ENCODE measurements at places on chromosomes 5 and 9.

DNA sequence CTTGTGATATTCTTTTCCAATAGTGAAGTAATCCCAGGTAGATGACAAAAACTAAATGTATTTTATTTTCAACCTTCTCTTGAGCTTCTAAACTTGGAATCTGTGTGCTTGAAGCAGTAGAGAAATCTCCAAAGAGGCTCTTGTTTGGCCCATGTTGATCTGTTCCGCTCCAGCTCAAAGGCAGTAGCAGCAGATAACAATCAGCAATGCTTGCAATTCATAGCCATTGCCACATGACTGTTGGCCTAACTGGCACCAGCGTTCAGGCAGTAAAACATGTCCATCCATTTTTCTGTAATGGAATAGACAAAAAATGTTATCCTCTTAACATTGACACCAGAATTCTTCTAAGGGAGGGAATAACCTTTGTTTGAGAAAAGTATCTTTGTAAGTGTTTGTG, 270.7 kb upstream of the MSX2 start:
- DNase-seq, result no peak

DNA sequence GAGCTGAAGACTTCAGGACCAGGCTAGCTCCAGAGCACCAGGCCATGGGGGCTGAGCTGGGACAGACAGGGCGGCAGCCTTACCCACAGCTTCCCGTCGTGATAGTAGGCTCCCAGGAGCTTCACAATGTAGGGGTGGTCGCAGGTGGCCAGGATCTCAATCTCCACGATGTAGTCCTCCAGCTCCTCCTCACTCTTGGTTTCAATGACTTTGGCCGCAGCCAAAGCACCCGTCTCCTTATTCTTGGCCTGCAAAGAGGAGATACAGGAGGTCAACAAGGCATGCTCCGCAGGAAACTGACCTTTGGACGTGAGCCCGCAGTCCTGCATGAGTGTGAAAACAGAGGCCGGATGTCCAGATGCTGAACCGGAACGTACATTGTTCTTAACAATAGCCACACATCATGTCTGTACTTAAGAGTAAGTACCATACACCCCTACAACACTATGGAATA, 31.5 kb downstream of the STK10 start:
- DNase-seq, result no peak

- DNase-seq, result peak; percentile 7
Observed at GRCh38 chr9:26326563-26326962, 566.0 kb downstream of the CAAP1 start.

- DNase-seq, result no peak
Observed at GRCh38 chr5:172846677-172847076, 12.6 kb downstream of the ERGIC1 start.

Measured in NCI-H2171 (cell line).